ENCODE measurements at places on chromosomes 5 and 9.

GRCh38 chr5:58703925-58704555, 121.2 kb downstream of the RAB3C start:
- no peak for DNase-seq

- DNase-seq, result no peak
Measured at GRCh38 chr9:87549791-87550190, 52.1 kb downstream of the DAPK1 start.

GRCh38 chr9:97794666-97795065, 58.4 kb upstream of the FOXE1 start:
- DNase-seq, result no peak

DNA sequence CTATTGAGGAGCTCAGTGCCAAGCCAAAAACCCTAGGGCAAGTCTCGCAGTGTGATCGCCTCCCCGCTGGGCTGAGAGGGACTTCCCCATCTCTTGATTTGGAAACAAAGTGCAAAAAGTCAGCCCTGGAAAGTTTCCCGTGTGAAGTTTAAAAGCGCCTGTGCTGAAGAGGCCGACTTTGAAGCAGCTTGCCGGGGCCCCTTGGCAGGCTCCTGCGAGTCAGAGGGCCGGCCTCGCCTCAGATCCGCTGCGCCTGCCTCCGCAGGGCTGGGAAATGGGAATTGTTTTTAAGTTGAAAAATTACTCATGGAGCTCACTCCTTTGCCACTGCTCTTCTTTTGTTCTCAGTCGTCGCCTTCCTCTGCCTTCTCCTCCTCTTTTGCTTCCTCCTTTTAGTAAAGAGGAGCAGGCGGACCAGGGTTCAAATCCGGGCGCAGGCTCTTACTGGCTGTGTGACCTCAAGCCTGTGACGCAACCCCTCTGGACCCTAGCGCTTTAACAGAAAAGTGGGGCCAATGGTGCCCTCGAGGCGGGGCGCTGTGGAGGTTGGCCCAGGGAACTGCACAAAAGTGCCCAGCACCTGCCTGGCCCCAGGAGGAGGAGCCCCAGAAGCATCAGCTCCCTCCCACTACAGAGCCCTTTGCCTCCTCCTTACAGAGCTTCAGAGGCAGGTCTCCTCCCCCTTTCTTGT, 14.7 kb upstream of the LHX2 start:
- DNase-seq, result peak; percentile 91

GRCh38 chr5:84603568-84604185, 219.0 kb upstream of the EDIL3 start:
- DNase-seq, result no peak

DNA sequence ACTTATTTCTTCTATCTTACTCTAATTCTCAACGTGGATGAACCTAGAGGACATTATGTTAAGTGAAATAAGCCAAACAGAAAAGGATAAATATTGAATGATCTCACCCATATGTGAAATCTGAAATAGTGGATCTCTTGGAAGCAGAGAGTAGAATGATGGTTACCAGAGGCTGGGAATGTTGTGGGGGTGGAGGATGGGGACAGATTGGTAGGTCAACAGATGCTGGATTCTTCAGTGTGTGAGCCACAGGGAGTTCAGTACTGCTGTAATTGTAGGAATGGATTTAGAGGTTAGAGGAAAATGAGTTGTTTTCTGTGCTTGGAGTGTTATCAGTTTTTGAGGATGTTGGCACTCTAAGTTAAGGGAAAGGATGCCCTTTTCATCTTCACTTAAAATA, 190.6 kb downstream of the FBXL7 start:
- DNase-seq, result no peak

- DNase-seq, result no peak
Measured at GRCh38 chr9:26043431-26043830, 365.2 kb upstream of the TUSC1 start.

DNA sequence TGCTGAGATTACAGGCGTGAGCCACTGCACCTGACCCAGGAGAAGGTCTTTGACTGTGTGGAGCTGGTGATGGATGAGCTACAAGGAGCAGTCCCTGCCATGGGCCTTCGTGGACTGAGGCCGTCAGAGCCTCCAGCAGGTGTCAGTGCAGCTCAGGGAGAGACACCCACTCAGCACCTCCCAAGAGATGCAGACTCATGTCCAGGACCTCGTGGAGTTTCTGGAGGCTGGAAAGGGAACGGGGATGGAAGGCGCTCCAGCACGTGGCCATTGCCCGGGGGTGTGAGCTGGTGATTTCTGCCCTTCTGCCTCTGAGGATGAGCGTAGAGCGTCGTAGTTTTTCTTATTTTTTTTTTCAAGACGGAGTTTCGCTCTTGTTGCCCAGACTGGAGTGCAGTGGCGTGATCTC, 9.5 kb downstream of the TOR4A start:
- no peak for DNase-seq

- peak; percentile 35 for DNase-seq
Measured at GRCh38 chr9:76529653-76530052, 70.7 kb downstream of the GCNT1 start.

DNA sequence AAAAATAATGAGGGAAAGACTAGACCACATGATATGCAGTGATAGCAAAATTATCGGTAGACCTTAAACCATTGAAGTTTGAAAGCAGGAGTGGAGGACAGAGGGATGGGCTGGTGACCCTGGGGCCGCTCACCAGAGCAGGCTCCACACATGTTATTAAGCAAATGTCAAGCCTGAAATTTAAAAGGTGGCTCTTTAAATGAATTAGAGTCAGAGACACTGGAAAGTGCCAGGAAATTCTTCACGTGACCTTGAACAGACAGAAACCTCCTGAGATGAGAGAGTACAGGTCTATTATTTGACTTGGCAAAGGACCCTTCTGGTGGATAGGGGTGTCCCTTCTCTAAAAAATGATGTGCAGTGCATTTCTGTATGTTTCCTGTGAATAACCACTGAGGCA, 111.0 kb upstream of the CPEB4 start:
- DNase-seq, result no peak

DNA sequence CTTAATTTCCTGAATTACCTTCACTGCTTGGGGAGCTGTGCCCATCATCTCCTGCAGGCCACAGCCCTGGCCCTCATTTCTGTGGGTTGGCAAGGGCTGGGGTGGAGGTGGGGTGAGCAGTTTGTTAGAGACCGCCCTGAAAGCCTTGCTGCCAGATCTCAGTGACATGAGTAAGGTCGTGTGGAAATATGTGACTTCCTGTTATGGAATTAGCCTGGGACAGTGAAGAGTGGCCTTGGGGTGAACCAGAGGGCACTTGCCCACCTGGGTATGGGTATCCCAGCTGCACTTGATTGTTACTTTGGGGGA, 2.5 kb upstream of the HNRNPAB start:
- peak; percentile 47 for DNase-seq

GRCh38 chr5:55021410-55021809, 2.6 kb upstream of the GZMK start:
- no peak for DNase-seq

- DNase-seq, result no peak
Measured at GRCh38 chr5:126070481-126070880, 352.7 kb upstream of the GRAMD2B start.

- no peak for DNase-seq
Measured at GRCh38 chr9:131277287-131277909, 1.1 kb upstream of the FAM78A start.

DNA sequence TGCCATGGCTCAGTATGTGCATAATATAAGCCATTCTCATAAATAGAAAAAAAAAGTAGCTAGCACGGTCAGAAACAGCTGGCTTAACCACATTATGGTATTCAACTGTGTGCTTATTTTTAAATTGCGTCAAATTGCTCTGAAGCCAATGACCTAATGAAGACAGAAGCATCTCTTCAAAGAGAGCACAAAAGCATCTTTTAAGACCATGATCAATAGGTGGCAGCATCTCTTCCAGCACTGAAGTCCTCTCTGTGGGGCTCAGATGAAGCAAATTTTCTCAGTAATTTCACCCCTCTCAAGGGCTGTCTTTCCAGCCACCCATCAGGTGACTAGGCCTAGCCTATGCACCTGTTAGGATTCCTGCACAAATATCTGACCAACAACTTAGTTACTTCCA, 251.4 kb downstream of the GLIS3 start:
- DNase-seq, result no peak

DNA sequence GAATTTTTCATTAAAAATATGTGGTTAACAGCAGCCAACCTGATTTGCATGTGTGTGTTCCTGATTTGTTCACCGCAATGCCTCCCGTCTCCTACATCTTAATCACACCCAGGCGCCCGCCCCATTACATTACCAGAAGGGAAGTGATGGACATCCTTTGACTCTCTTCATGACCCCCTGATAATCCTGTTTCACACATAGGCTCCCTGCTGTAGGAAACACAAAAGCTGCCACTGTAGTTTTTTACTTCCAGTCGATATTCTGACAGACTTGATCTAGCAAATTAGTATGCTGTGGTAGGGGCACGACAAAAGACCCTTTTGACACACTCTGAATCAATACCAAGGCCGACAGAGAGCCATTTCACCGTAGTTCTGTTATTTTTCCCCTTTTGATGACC, 287.8 kb upstream of the ISL1 start:
- no peak for DNase-seq

DNA sequence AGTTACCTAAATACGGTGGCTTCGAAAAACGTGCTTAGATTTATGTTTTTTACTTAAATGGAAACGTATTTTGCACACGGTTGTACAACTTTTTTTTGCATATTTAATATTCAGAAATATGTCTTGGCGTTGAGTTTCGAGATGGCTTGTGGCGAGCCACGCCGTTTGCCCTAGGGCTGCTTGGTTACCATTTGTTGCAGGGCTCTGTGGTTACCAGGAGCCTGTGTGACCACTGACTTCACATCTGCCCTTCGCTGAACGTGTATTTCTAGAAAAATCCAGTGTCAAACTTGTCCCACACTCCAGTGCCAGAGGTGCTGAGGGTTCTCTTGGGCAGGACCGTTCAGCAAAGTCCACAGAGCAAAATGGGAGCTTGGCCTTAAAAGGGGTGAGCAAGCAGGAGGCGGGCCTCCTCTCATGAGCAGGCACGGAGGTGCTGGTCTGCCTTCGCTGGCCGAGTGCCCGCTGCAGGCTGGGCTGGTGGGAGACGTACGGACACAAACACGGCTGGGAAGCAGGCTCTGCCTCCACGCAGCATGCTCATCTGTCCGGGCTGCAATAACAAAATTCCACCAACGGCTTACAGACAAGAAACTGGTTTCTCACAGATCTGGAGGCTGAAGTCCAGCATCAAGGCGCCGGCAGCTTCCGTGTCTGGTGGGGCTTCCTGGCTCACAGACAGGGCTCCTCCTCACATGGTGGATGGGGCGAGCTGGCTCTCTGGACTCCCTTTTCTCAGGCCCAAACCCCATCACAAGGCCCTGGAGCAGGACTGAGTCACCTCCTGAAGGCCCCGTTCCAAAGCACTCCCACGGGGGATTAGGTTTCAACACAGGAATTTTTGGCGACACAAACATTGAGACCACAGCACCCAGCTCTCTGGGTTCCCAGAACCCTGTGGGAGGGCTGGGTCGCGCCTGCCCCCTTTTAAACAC, 5.4 kb downstream of the MRPL36 start:
- DNase-seq, result no peak

GRCh38 chr5:38420691-38421390, 135.6 kb downstream of the LIFR start:
- peak; percentile 49 for DNase-seq

- no peak for DNase-seq
Measured at GRCh38 chr5:38462976-38463633, 93.3 kb downstream of the LIFR start.

DNA sequence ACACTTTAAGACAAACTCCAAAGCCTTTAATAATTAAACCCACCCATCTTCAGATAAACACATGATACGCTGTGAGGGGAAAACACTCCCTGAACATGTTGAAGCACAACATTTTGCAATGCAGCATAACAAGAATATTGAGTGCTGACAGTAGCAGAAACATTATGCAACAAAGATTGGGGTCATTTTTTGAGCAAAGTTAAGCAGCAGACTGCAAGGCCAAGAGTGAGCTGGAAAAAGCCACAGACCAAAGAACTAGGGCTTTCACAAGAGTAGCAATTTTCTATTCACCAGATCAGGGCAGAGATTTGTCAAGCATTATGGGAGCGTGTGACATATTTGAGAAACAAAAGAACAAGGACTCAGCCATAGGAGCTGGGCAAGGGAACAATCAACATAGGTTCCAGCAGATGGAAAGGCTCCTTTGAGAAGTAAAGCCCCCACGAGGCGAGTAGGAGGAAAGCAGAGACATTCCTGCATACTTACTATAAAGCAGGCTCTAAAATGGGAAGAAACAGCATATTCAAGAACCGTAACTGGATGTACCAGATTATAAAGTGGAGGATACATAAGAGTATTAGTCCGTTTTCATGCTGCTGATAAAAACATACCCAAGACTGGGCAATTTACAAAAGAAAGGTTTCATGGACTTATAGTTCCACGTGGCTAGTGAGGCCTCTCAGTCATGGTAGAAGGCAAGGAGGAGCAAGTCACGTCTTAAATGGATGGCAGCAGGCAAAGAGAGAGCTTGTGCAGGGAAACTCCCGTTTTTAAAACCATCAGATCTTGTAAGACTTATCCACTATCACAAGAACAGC, 4.8 kb upstream of the TTC23L start:
- no peak for DNase-seq

DNA sequence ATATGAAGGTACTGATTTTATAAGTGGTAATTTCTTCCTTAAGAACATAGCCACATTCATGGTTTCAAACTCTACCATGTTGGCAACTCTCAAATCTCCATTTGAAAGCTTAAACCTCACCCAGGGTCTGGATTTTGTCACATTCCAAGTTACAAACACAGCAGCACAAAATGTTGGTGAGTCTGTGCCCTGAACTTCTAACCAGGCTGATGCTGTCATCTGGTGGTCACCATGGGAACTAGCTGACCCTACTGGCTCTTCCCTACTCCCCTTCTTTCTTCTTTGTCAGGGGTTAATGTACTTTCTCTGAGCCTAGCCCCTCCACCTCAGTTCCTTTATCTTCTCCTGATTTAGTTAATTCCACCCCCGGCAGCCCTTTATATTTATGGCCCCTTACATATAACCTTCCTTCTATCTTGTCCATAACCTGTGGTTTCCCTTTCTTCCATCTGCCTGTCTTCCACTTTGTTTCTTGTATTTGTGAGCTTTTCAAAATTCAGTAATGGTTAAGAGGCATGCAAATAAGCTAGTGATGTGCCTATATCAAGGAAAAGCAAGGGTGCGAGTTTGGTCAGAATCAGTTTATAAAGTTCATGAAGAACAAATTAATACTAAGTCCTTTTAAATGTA, 35.9 kb downstream of the TGFBR1 start:
- DNase-seq, result peak; percentile 69

- no peak for DNase-seq
Measured at GRCh38 chr5:76030343-76030742, 52.8 kb upstream of the SV2C start.
